ENCODE measurements at places on chromosomes 4 and X. TPM values are rescaled to one million over a fixed set of nuclear protein-coding genes. Genes with fewer than 3 reads are reported as not detected.

The STATH gene
- not detected for total RNA-seq

The PAGE2 gene
- total RNA-seq = not detected

The SH3D19 gene
- total RNA-seq = 9.8 TPM

The PNMA6F gene
- total RNA-seq = 0.49 TPM

The NWD2 gene
- total RNA-seq = 29.0 TPM

The ALB gene
- total RNA-seq = 0.49 TPM

The DMP1 gene
- under 0.01 TPM for total RNA-seq

All from temporal lobe (tissue), 4 donors.